NCI-H2081 treated with DMSO at 0.1 percent for 48 hours (cell line): ENCODE measurements at places on chromosomes 2 and 18.
A peak's percentile ranks its signal among the peaks of the same experiment; 100 is the strongest.

- no peak for DNase-seq
Measured at GRCh38 chr2:235850771-235851551, 317.2 kb downstream of the GBX2 start.

DNA sequence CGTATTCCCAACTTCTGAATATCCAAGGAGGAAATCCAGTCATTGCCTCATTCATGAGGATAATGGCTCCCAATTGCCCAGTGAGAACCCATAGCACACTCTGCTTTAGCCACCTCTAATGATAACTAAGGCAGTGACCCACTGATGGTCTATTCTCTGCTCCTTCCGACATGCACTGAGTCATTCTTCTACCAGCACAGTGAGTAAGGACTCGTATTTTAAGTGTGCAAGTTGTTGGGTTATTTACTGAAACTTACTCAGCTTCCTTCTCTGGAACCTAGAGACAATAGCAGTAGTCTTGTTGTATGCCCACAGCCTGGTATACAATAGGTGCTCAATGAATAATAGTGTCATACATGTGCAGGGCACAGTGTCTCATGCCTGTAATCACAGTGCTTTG lies 81.1 kb upstream of the ZNF397 start:
- DNase-seq = no peak

DNA sequence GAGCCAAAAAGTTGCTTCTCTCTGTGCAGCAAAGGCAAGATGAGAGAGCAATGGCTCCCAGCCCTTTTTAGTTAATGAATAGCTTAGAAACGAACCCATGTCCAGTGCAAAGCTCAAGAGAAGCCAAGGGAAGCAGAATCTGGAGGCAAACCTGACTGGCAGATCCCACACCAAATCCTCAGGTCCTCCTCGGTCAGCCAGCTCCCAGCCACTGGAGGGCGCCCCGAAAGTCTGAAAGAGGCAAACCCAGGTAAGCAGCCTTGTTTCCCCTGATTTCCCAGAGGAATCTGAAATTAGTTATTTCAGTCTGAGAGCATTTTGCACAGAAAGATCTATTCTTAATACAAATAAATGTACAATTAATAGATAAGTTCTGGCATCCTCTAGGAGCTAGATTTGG lies 71.3 kb upstream of the PID1 start:
- no peak for DNase-seq

DNA sequence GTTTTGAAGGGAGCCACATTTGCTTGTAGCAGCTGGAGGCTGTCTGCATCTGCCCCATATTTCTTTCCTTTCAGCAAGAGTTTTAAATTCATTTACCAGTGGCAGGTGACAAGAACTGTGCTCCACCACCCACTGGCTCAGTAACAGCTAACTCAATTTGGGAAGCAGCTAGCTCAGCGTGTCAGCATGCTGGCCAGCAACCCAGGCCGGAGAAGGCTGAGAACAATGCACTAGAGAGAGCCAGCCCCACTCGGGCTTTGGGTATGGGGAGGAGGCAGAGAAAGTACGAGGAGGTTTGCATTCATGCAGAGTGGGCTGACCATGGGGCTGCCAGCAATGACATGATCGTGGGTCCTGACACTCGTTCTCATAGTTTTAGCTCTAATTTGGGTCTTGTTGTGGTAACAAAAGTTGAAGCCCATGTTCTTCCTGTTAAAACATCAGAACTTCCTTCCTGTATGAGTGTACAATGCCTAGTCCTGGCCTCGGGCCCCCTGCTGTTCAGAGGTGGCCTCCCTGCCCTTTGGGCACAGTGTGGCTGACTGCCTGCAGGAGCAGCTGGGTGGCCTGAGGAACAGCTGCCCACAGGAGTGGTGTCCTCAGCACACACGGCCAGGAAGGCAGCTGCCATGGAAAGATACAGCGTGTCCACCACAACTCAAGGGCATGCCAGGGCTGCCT lies 23.0 kb downstream of the CDC42EP3 start:
- DNase-seq = peak; percentile 39

DNA sequence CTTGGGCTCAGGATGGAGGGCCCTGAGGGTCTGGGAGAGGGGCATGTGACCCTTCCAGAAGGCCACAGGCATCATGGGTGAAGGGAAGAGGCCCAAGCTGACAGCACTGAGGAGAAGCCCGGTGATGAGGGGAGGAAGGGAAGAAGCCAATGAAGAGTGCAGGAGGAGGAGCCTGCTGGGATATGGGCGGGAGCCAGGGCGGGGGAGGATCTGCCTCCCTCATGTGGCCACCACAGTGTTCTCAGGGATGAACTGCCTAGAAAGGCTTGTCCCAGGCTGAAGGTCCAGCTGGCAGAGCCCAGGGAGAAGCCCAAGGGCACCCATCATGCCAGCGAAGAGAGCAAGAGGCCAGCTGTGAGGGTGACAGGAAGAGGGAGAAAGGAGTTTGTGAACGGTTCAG lies 24.6 kb upstream of the PLB1 start:
- DNase-seq = no peak

DNA sequence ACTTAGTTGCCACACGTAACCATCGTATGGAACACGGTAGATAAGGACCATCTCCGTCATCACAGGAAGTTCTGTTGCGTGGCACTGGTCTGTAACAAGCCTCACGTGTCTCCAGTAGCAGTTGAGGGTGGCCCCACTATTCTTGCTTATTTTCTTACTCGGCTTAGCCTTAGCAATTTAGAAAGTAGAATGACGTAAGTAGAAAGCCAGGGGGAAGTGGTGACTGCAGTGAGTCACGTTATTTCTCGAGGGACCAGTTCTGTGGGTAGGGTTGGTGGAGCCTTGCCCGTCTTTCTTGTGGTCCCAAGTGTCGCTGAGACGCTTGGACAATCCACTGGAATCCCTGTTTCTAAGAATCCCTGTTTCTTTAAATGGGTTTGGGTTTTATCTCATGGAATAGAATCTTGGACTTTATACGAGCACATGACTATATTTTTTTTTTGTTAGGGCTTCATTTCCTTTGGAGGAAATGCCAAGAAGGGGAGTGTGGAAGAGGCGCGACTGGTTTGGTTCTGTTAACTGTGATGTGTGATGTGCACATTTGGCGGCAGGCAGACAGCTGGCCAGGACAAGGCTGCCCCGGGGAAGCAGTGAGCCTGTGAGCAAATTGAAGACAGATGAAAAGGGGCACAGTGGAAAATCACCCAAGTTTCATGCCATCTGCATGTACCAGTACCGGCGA lies 96.2 kb downstream of the CABLES1 start:
- no peak for DNase-seq

DNA sequence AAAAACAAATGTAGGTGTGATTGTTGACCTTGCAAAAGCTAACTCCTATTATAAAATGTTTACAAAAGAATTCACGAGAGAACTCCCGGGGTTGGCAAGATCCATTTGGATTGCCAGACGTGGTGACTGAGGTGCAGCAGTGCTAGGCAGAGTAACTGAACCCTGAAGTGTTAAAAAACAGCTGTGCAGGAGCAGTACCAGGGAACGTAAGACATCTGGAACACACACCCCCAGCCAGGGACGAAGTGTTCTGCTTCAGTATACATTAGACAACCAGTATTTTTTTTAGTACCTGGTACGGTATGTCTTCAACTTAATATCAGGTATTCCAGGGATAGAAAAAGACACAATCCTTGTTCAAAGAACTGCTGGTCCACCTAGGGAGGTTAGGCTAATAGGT lies 272.1 kb upstream of the EPAS1 start:
- DNase-seq = no peak

- DNase-seq = no peak
Measured at GRCh38 chr2:34705551-34706247, 1106.6 kb upstream of the FAM98A start.

- no peak for DNase-seq
Measured at GRCh38 chr18:13629841-13630715, 96.3 kb downstream of the FAM210A start.

GRCh38 chr2:202355993-202356505 lies 20.1 kb upstream of the BMPR2 start:
- no peak for DNase-seq

- no peak for DNase-seq
Measured at GRCh38 chr2:141728142-141728541, 402.7 kb downstream of the LRP1B start.

DNA sequence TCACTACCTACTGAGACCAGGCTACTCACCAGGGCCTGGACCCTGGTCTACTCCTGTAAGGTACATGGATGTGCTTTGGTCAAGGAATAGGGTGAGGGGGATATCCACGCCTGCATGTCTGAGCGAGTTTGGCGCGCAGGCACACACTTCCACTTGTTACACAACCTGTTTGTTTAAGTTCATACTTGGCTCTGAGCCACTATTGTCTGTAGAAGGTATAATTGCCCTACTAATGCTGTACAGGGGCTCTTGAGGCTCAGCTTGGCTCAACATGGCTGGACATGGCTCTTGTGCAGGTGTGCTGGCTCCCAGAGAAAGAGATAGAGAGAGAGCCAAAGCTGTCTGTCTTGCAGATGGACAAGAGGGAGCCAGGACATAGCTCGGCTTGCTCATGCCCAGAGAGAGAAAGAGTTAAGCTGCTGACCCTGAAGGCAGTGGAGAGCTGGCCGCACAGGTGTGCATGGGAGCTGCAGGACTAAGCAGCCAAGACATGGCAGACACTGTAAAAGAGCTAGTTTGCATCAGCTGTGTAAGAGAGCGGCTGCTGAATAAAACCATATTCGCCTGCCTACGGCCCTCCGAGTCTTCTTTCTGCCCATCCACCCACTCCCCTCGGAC lies 35.2 kb downstream of the NPPC start:
- DNase-seq = no peak

- no peak for DNase-seq
Measured at GRCh38 chr2:105396254-105397024, 2.4 kb downstream of the FHL2 start.

DNA sequence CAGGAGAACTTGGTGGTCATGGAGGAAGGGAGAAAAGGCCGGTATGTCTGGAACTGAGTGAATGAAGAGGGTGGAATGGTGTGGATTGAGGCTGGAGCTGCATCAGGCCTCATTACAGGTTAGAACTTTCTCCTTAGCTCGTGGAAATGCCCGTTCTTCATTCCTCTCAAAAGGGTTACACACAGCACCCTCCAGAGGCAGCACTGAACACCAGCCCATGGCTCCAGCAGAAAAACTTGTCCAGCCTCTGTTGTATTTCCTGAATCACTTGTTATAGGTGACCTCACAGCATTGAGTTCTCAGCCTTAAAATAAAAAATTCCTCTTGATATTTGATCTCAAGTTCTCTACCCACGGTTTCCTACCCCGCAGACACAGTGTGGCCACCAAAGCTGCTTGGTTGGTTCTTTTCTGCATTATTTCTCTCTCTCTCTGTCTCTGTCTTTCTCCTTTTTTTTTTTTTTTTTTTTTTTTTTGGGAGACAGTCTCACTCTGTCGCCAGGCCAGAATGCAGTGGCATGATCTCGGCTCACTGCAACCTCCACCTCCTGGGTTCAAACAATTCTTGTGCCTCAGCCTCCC lies 89.6 kb downstream of the ITGB1BP1 start:
- DNase-seq = no peak

- no peak for DNase-seq
Measured at GRCh38 chr2:165467921-165468320, 1.6 kb upstream of the CSRNP3 start.

- no peak for DNase-seq
Measured at GRCh38 chr2:241068942-241069810, 32.9 kb downstream of the MTERF4 start.

DNA sequence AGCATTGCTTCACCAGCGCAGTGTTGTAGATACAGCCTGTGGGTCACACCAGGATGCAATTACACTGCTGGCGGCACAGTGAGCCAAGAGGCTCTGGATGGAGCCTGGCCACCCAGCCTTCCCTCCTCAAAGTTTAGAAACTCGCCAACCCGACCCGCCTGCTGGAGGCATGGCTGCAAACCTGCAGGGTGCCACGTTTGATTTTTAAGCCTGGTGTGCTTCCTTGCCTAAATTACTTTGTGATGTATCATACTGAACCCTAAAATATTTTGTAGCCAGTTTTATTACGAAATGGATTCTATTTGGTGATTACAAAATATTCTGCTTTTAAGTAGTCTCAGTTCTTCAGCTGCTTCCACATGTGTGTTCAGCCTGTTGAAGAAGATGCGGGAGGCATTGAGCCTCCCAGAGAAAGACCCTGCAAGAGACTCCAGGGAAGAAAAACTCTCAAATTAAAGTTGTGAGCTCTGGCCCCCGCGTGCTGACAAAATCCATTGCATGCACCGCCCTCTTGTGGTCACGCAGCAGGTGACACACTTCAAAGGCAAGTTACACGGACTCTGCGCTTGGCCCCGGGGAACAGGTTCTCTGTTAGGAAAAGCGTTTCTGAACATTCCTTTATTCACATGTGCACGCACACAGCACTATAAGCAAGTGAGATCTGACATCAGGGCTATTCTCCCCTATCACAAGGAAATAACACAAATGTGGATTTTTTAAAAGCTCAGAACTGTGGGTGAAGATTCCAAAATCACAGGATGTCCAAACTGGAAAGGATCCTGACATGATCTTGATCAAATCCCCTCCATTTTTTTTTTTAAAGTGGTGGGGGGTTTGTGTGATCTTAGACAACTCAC lies 63.0 kb upstream of the TWIST2 start:
- no peak for DNase-seq

DNA sequence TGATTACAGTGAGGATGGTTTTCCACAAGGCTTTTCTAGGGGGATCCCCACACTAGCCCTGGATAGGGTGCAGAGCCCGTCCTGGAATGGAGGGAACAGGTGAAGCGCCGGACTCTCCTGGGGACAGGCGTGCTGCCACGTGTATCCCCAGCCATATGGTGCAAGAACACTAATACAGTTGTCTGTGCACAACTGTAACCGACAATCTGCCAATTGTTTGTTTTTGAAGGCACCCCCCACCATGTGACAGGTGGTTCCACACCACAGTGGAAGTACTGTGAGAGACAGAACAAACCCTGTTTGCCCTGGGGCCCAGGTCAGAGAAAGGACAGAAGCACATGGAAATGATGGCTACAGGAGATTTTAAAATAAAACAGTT lies 52.9 kb downstream of the MYCN start:
- DNase-seq = no peak

DNA sequence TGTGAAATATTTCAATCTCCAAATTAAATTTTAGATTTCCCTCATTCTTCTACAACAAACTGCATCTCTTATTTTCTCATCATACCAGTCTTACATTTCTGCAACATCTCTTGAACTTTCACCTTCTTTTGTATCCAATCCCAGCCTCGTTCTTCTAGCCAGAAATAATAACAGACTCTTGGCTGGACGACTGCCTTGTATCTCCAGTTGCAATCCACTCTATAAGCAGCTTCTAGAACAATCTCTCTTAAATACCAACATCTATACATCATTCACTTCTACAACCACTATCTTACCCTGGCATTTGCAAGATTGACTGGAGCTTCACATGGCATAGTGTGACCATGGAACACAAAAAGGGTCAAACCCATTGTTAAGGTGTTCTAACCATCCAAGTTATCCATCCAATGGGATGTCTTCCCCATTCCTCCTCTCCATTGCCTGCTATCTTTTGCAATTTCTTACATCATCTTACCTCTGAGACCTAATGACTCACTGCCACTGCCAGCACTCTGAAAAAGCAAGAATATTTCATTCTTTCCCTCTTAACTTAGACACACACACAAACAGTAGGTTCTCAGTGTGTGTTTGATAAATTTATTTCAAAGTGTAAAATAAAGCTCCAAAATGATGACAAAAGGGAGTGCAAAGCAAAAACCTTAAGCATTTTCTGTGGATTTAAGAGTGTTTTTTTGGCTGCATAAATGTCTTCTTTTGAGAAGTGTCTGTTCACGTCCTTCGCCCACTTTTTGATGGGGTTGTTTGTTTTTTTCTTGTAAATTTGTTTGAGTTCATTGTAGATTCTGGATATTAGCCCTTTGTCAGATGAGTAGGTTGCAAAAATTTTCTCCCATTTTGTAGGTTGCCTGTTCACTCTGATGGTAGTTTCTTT lies 145.6 kb downstream of the METTL4 start:
- no peak for DNase-seq

GRCh38 chr2:216659276-216659675 lies 26.1 kb downstream of the IGFBP2 start:
- no peak for DNase-seq
